ENCODE measurements at places on chromosomes 5 and 9. TPM values are rescaled to one million over a fixed set of nuclear protein-coding genes. Genes with fewer than 3 reads are reported as not detected.

DNA sequence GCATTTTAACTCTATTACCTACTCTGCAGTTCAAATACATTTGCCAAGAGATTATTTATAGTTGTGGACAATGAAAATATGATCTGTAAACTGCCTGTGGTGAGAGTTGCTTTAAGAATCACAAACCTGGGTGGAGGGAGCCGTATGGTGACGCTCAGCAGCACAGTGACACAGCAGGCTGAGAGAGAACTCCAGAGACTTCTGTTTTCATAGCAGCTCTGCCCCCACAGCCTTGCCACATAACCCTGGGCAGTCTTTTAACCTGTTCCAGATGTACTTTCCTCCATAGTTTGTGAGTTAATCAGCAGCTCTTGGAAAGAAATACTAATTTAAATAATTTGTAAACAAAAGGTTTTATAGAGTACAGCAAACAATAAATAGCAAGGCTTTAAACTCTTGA is 450.5 kb downstream of the ELAVL2 start:
- no peak for DNase-seq
- H3K27me3 ChIP-seq: no peaks in the 10 kb centered on the region
- H3K36me3 ChIP-seq: no peaks in the 10 kb centered on the region
- H3K4me3 ChIP-seq: no peak overlapping the region

GRCh38 chr5:117615226-117615625 is 1040.6 kb upstream of the SEMA6A start:
- H3K4me1 ChIP-seq: no peaks in the 10 kb centered on the region
- H3K27me3 ChIP-seq: no peaks in the 10 kb centered on the region
- no peaks in the 10 kb centered on the region for H3K36me3 ChIP-seq

GRCh38 chr9:105437704-105438103 is 10.1 kb upstream of the FSD1L start:
- no peaks in the 10 kb centered on the region for H3K27me3 ChIP-seq
- H3K36me3 ChIP-seq: no peaks in the 10 kb centered on the region
- no peak overlapping the region for H3K27ac ChIP-seq
- H3K4me3 ChIP-seq: no peak overlapping the region

DNA sequence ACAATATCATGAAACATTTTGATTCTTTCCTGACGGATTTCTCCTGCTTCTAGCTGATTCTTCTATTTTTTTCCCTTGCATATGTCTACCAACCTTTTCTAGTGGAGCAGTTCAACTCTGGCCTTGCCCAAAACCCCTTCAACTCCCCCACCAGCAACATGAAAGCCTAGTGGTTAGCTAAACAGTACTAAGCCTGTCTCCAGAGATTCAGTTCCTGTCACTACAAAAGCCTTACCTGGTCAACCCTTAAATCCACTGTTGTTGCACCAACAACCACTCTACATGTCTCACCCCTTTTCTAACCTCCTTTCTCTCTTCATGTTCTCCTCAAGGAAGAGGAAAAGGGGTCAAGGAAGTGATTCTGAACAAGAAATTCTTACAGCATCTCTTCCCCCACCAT is 74.8 kb upstream of the PIK3R1 start:
- no peak overlapping the region for H3K4me3 ChIP-seq
- no peak overlapping the region for H3K27ac ChIP-seq
- H3K36me3 ChIP-seq: no peaks in the 10 kb centered on the region
- DNase-seq: no peak

GRCh38 chr9:83339435-83339834 is 198.8 kb downstream of the FRMD3 start:
- H3K27ac ChIP-seq: no peak overlapping the region
- H3K27me3 ChIP-seq: no peaks in the 10 kb centered on the region
- no peak for DNase-seq
- H3K36me3 ChIP-seq: no peaks in the 10 kb centered on the region
- H3K4me3 ChIP-seq: no peak overlapping the region

Gene TIMD4
- 0.28 TPM for total RNA-seq

Gene CARD6
- total RNA-seq: 4.5 TPM

Gene CCDC180
- total RNA-seq: 2.3 TPM

Gene CERCAM
- 49.2 TPM for total RNA-seq

All from hepatocyte (in vitro differentiated cells).